Non-pigmented ciliary epithelial cell (primary cell): ENCODE measurements at places on chromosomes 2 and 18.
A peak's percentile ranks its signal among the peaks of the same experiment; 100 is the strongest.

DNA sequence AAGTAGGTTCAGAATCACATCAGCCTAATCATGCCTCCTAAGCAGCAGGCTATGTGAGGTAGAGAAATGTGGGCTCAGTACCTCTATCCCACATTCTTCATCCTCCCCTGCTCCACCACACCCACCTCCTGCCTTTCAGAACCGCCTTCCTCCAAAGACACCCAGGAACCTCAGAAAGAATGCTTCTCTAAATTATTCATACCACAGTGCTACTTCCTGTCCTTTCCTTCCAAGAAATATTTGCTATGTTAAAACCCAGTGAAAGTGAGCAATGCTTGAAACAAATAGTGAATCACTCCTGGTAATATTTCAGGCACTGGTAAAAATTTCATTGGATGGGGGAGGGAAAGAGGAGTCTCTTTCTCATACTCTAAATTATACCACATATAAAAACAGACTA lies 24.0 kb upstream of the CREB1 start:
- DNase-seq: peak; percentile 72

DNA sequence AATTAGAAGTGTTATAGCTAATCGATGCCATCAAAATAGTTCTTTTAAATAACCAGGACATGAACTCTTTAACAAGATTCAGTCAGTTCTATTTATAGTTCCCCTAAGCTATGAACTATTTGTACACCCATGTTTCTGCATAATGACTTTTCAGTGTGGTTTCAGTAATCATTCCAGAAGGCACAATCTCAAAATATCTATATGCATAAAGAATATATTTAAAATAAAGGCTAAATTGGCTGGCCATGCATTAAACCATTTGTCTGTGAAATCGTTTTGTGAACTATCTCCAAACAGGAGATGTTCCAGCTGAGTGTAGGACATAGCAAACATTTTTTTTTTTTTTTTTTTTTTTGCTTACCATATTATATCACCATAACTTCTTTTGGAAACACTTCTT lies 719.3 kb downstream of the PLCL1 start:
- DNase-seq: no peak

GRCh38 chr2:238420878-238421694 lies 5.6 kb upstream of the ASB1 start:
- DNase-seq: no peak

DNA sequence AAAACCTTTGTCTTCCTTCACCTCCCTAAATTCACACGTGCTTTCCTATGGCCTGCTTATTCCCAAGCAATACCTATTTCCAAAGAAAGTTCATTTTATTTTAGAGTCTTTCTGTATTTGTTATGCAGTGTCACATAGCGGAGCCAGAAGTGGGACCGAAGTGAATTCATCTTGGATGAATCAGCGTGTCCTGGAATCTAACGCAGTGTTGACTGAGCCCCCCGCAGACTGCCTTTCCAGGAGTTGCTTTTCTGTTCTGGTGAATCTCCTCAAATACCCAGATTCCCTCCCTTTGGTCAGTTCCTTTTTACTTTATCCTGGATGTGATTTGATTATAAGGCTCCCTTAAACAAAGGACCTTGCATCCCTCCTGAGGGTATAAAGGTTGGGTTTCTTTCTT lies 10.8 kb downstream of the ALPP start:
- DNase-seq: peak; percentile 18

GRCh38 chr18:70459251-70459650 lies 170.4 kb downstream of the SOCS6 start:
- no peak for DNase-seq

GRCh38 chr2:232097260-232097659 lies 135.7 kb downstream of the DIS3L2 start:
- no peak for DNase-seq

- DNase-seq: no peak
Measured at GRCh38 chr2:55801436-55801835, 107.8 kb upstream of the PNPT1 start.

DNA sequence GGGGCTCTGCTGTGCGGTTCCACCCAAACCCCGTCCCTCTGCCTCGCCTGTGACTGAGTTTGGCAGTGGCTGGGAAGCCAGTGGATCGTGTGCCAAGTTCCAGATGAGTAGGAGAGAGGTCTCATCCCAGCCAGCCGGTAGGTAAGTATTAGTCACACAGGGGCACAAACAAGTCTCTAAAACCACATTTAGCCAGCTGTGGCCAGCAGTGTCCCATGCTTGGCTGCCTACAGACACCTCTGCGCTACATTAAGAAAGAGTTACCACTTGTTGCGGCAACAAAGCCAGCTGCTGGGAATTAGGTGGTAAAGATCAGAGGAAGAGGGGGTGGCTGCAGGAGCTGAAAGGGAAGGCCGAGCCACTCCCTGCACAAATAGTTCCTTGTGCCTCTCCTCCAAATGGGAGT lies 81.2 kb downstream of the GATA6 start:
- no peak for DNase-seq

GRCh38 chr2:224293976-224294375 lies 107.9 kb downstream of the FAM124B start:
- DNase-seq: no peak

- DNase-seq: no peak
Measured at GRCh38 chr2:138502255-138503086, 901 bp downstream of the SPOPL start.

- no peak for DNase-seq
Measured at GRCh38 chr2:224937887-224938286, 104.4 kb downstream of the DOCK10 start.

DNA sequence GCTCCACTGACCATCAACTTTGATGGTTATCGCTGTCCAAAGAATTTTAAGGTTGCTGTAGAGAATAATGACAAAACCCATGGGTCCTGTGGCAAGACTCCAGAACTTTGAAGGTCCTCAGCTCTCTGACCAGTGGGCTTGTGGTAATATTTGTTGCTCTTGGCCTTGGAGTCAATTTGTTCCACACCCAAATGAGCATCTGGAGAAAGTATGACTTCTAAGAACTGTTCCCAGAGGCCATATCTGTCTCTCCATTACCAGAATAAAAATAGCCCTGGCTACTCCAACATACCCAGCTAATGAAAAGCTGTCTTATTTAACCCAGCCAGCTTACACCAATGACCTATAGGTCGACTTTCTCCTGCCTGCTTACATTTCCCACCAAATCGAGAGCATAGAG lies 466.4 kb downstream of the MEIS1 start:
- no peak for DNase-seq

DNA sequence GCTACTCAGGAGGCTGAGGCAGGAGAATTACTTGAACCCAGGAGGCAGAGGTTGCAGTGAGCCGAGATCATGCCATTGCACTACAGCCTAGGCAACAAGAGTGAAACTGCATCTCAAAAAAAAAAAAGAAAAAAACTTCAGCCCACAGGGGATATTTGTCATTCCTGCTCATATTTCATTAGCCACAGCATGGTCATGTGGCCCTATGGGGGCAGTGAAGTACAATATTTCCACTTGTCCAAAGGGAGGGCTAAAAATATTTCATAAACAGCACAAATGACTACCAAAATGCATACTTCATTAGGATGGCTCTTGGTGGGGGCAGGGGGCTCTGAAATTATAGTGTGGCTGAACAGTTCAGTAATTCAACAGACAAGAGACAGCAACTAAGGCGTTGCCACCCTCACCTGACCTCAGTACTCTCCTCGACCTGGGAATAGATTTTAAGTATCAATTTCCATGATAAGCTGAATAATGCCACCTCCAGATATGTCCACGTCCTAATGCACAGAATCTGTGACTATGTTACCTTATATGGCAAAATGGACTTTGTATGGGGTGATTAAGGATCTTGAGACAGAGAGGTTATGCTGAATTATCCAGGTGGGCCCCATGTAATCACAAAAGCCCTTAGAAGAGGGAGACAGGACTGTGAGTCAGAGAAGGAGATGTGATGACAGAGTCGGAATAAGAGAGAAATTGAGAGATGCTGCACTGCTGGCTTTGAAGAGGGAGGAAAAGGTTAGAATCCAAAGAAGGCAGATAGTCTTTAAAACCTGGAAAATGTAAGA lies 158.2 kb upstream of the CRIM1 start:
- peak; percentile 2 for DNase-seq

GRCh38 chr18:54856105-54856646 lies 27.9 kb downstream of the RAB27B start:
- no peak for DNase-seq

DNA sequence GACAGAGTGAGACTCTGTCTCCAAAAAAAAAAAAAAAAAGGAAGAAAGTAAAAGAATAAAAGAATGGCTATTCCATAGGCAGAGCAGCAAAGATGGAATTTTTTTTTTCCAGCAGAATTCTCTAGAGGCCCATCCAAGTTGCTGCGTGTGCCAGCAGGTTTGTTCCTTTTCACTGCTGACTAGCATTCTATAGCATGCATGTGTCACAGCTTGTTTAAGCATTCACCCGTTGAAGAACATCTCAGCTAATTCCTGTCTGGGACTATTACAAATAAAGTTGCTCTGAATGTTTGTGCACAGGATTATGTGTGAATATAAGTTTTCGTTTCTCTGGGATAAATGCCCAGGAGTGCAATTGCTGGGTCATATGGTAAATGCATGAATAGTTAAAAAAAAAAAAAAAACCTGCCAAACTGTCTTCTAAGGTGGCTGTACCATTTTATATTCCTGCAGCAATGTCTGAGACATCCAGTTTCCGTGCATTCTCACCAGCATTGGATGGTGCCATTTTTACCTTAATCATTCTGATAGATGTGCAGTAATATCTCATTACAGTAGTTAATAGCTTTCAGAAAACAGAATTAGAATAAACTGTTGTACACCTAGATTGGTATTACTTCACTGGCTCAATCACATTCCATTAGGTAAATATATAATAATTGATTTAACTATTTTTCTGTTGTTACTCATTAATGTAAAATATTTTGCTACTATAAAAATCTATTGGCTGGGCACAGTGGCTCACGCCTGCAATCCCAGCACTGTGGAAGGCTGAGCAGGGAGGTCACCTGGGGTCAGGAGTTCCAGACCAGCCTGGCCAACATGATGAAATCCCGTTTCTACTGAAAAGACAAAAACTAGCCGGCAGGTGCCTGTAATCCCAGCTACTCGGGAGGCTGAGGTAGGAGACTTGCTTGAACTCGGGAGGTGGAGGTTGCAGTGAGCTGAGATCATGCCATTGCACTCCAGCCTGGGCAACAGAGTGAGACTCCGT lies 47.5 kb upstream of the ASAP2 start:
- no peak for DNase-seq

- no peak for DNase-seq
Measured at GRCh38 chr2:56229397-56230060, 45.7 kb downstream of the CCDC85A start.

DNA sequence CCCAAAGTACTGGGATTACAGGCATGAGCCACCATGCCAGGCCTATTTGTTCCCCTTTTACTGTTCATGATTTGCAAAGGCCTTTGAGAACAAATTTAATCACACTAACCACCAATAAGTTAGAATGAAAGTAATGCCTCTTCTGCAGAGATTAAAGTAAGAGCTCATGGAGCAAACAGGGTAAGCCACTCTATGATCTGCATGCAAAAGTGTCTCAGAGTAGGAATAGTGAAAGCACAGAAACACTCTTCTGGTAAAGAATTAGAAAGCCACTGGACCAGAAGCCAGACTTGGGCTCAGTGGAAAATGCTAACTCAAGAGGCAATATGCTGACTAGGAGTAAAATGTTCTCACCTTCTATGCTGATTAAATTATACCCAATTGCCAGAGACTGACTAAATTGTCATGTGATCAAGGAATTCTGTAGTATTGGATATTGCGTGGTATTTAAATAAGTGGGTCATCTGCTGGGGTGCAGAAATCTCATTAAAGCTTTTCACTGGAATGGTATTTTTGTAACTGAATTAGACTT lies 235.3 kb upstream of the ERBB4 start:
- DNase-seq: no peak

DNA sequence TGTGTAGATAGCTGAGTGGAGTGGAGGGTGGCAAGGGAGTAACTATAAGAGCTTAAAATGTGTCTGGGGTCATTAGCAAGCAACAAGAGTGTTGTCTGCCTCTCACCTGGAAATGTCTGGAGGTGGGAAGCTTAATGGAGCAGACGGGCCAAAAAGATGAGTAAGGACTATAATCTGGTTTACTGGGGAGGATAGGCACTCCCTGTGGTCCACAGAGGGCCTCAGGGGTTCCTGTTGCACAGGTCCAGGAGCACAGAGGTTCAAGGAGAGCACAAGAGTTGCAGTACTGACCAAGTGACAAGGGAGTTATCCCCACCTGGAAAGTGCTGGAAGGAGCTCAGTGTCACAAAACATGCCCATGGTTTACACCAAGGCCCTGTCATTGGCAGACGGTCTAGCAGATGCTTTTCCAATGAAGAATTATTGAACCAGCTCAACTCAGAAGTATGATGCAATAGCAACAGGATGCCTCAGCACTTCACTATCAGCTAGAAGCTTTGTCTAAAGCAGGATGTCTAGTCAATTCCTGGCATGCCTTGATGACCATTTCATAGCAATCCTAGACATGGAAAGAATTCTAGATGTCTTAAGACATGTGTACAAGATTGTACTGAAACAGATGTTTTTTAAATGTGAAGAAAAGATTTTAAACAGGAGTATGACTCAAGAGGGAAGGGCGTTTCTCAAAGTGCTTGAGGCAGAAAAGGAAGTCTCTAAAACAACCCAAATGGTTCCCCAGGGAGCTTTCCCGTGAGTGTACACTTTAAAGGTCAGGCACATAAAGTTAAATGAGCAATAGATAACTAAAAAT lies 62.9 kb upstream of the SERPINE2 start:
- peak; percentile 97 for DNase-seq

GRCh38 chr2:241063587-241063986 lies 38.5 kb downstream of the MTERF4 start:
- DNase-seq: no peak

DNA sequence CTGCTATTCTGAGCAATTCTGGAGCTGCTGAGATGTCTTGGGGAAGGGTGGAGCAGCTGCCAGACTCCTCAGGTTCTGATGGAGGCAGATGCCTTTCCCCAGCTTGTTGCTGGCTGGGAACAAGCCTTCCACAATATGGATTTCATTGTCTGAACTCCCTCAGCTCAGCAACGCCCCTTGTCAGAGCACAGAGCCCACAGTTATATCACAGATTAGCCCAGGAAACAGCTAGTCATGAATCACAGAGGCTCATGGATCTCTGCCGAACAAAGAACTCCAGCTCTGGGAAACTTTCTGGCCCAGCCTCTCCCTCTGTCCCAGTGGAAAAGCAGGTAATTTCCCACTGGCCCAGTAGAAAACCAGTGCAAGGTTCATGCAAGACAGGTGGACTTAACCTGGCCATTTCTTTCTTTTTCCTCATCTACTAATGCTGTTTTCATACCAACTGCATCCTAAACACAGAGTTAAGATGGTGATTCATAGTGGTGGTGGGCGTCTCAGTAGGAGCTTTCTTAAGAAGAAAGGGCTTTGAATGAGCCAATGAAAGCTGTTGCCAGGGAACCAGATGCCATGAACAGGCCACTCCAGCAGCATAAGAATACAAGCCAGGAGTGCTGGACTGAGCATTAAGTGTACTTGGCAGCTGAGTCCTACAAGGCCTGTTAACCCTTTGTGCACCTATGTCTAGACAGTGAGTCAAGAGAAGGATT lies 8.7 kb upstream of the KIAA2012 start:
- DNase-seq: peak; percentile 97
